ENCODE measurements at places on chromosomes 7 and 10.

GRCh38 chr10:119459681-119460340, 82.7 kb downstream of the RGS10 start:
- DNase-seq, result no peak

DNA sequence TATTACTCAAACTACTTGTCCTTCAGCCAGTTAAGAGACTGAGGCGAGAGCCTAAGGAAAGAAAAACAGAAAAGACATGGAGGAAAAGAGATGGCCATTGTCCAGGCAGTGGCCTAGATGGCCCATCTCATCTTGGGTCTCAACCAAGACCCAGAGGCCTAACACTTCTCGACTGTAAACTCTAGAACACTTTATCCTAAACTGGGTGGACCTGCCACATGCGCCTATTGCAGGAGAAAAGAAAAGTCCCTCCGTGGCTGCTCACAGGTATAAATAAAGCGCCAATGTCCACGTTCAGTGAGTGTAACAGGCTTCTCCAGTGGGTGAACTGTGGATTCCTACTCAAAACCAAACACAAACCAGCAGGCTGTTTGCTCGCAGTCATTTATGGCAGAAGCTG, 92.7 kb upstream of the DDC start:
- no peak for DNase-seq

- no peak for DNase-seq
Measured at GRCh38 chr7:17043012-17043877, 161.5 kb upstream of the AGR3 start.

DNA sequence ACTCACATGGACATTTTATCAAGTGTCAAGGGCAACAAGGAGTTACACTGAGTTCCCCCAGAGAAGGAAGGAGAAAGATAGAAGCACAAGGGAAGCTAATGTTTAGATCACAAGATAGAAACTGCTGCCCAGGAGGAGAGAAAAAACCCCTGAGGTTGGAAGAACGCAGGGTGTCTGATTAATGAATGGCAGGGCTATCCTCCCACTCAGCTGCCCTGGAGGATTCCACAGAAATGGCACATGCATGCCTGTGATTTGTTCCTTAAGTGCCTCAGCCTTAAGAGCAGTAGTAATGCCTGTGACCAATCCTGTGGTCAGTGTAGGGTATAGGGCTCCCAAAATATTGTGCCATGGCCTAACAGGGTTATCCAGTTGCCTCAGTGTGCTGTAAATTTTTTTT, 20.2 kb downstream of the DNAJB9 start:
- no peak for DNase-seq

GRCh38 chr7:139264220-139264619, 33.2 kb downstream of the UBN2 start:
- no peak for DNase-seq

GRCh38 chr10:19325581-19325980, 277.0 kb downstream of the MALRD1 start:
- no peak for DNase-seq

GRCh38 chr10:59073456-59074053, 102.9 kb upstream of the PHYHIPL start:
- no peak for DNase-seq

GRCh38 chr7:151559557-151560183, 40.0 kb upstream of the RHEB start:
- no peak for DNase-seq

GRCh38 chr10:49081547-49082275, 33.6 kb downstream of the VSTM4 start:
- no peak for DNase-seq

DNA sequence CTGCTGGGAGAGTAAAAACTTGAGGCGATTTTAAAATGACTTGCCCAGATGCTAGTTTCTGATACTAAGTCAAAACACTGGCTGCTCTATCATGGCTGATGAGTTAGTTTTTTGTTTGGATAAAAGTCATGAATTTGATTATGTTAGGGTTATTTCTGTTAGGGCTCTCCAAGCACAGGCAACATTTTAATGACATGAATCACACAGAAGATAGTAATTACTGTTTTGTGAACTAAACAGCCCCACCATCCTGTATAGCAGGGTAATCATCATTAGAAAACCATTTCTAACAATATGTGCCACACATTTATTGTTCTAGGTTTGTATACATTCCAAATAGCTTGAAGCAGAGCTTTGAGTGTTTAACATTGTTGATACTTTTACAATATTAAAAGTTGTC, 750.3 kb downstream of the ANKRD7 start:
- DNase-seq, result no peak

DNA sequence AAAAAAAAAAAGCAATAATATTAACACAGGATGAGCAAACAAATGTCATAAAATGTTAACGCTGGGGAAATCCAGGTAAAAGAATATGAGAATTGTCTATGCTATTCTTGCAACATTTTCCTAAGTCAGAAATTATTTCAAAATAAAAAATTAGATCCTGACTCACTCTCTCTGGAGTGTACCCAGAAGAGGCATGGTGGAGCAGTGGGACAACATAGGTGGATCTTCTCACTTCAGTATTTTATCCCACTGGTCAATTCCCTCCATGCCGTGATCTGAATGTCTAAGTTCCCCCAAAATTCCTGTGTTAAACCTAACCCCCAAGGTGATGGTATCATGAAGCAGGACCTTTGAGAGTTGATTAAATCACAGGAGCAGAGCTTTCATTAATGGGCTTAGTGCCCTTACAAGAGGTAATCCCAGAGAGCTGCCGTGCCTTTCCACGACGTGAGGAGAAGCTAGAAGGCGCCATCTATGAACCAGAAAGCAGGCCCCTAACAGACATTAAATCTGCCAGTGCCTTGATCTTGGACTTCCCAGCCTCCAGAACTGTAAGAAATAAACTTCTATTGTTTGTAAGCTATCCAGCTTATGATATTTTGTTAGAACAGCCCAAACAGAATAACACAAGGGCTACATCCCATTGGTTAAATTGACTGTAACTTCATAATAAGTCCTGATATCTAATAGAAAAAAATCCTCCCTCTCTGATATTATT, 35.2 kb downstream of the USP6NL start:
- no peak for DNase-seq

GRCh38 chr10:48582970-48583369, 21.9 kb downstream of the ARHGAP22 start:
- no peak for DNase-seq

DNA sequence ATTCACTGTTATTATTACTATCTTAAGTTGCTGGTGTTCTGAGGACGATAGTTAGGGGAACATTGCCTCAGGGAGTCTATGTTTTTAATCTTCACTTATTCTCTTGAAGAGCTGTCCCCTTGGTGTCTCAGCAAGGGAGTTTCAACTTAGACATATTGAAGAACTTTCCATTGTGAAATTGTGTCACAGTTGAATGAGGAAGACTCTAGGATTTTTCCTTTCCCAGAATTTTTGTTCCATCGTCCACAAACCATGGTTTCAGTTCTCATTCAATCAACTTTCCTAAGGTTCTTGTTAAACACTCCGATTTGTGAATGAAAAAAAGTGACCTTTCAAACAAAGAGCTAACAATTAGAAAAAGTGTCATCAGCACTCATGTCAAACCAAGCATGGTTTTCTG, 128.3 kb downstream of the GATA3 start:
- DNase-seq, result no peak

- DNase-seq, result no peak
Measured at GRCh38 chr10:1183033-1183396, 126.8 kb downstream of the WDR37 start.

DNA sequence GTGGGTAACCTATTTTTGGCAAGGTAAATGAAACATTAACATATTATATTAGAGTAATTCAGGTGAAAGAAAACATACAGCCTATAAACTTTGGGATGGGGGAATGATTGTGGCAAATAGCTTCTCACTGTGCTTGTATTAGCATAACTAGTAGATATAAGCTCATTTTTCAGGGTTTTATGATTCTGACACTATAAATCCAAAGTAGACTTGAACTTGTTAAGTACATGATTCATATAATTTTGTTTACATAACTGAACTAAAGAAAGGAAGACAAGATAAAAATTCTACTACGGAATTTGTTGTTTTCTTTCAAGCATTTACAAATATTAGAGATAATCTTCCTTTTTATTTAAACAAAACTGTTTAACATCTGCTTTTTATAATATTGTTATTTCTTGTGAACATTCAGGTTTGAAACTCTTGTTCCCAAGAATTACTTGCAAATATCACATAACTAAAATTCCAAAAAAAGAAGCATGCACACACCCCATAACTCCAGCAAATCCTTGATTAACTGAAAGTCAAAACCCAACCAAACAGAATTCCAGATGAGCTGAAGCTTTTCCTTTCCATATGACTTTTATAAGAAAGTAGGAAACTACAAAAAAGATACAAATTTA, 142.3 kb downstream of the JAZF1 start:
- DNase-seq, result no peak

DNA sequence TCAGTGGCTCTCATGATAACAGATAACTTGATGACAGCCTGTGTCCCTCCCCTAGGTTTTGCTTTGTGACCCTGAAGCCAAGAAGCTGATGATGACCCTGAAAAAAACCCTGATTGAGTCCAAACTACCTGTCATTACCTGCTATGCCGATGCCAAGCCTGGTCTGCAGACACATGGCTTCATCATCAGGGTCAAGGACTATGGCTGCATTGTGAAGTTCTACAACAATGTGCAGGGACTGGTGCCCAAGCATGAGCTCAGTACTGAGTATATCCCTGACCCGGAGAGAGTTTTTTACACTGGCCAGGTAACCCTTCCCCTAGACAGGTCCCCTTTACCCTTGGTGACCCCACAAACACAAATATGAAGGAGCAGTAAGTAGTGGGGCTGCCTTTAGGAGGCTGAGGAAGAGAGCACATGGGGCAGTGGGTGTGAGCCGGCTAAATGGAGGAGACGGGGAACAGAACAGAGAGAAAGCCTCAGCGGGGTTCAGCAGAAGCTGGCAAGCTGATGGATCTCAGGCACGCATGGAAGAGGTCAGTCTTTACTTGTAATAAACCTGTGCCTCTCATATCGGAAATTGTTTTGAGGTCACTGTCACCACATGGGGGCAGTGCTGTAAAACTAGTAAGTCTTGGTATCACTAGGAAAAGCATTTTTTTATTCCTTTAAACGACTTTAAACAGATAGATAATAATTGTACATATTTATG, 20.2 kb downstream of the PDCD11 start:
- DNase-seq, result no peak

GRCh38 chr10:21041763-21042458, 144.8 kb upstream of the NEBL start:
- DNase-seq, result no peak

GRCh38 chr7:69992938-69993337, 394.7 kb downstream of the AUTS2 start:
- no peak for DNase-seq

GRCh38 chr7:37424995-37425394, 23.7 kb downstream of the ELMO1 start:
- no peak for DNase-seq

- DNase-seq, result no peak
Measured at GRCh38 chr10:74262856-74263255, 111.8 kb downstream of the ADK start.

- no peak for DNase-seq
Measured at GRCh38 chr10:82544377-82544776, 669.4 kb downstream of the NRG3 start.

- DNase-seq, result no peak
Measured at GRCh38 chr10:91517394-91517793, 107.2 kb downstream of the HECTD2 start.

- DNase-seq, result no peak
Measured at GRCh38 chr7:43148161-43148731, 35.8 kb downstream of the HECW1 start.

- no peak for DNase-seq
Measured at GRCh38 chr7:52670608-52671225, 364.7 kb upstream of the POM121L12 start.

GRCh38 chr7:93156884-93157283, 8.7 kb upstream of the SAMD9L start:
- no peak for DNase-seq

GRCh38 chr10:101230183-101230917, 1.1 kb upstream of the LBX1 start:
- DNase-seq, result no peak

GRCh38 chr10:34292194-34292565, 522.9 kb downstream of the PARD3 start:
- DNase-seq, result no peak

GRCh38 chr10:88122145-88122544, 258.7 kb downstream of the PTEN start:
- no peak for DNase-seq

DNA sequence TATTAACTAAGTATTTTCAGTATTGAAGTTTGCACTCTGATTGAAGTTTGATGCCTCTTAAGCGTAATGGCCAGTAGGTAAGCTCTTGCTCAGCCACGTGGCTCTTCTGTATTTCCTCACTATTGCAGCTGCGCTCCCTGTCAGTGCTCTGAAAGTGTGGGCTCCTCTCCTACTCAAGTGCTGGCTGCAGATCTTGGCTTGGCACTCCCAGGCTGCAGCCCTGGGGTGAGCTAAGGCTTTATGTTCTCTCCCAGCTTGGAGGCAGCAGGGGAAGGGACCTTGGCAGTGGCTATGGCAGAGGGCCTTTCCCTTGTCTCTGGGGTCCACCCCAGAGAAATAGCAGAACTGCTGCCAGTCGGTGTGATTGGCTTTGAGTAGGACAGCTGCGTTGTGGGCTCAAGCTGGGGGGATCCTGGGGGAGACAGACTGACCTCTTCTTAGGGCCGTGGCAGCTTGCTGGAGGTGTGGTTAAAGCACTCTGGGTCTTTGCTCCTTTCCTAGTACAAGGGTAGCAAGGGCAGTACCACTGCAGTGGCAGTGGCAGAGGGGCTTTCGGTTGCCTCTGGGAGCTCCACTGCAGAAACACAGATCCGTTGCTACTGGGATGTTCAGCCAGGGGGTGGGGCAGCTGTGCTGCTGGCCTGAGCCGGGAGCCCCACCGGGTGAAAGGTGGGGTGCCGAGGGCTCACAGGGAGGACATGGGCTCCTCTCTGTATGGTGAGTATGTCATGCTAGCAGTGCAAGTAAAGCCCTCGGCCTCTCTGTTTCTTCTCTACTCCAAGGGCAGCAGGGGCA, 100.5 kb downstream of the GLCCI1 start:
- DNase-seq, result no peak

DNA sequence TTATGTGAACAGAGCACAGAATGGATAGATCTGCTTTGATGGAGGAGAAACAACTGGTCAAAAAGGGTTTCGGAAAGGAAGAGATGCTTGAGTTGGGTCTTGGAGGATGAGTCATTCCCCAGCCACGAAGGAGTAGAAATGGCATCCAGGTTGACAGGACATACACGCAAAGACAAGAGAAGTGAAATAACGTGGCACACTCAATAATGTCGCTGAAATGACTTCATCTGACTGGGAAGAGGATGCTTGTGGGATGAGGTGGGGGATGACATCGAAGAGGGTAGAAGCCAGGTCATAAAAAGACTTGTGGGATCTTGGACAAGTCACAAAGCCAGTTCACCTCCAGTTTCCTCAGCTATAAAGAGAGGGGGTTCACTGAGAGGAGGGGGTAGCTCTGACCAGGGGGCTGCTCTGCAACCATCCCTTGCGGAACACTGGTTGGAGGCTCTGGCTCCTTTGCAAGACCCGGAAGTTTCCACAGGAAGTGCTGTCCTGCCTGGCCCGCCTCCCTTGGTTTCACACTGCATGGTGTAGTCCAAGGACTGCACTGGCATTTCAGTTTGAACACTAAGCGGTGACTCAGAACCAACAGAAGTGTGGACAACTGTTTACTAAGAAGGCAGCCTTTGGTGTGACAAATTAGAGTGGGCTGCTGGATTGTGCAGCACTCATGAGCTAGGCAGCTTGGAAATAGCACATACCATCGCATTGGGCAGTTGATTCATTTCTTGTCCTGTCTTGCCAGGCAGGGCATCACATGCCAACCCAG, 189.9 kb upstream of the ADO start:
- DNase-seq, result no peak

GRCh38 chr10:86971232-86971991, 3.1 kb downstream of the ADIRF start:
- peak; percentile 83 for DNase-seq

Data from activated T-helper 9 cell treated with anti-CD3 and anti-CD28 coated beads, Interleukin-2, amount 50 U/mL, for 16 hours (primary cell).